ENCODE measurements at places on chromosomes 5 and 9.

GRCh38 chr9:89036891-89037290, 45.6 kb downstream of the S1PR3 start:
- H3K27ac ChIP-seq: no peak overlapping the region
- no peaks in the 10 kb centered on the region for H3K4me1 ChIP-seq
- H3K27me3 ChIP-seq: peaks cover 7% of the 10 kb centered on the region
- DNase-seq: no peak
- H3K4me3 ChIP-seq: no peak overlapping the region
- H3K36me3 ChIP-seq: no peaks in the 10 kb centered on the region

DNA sequence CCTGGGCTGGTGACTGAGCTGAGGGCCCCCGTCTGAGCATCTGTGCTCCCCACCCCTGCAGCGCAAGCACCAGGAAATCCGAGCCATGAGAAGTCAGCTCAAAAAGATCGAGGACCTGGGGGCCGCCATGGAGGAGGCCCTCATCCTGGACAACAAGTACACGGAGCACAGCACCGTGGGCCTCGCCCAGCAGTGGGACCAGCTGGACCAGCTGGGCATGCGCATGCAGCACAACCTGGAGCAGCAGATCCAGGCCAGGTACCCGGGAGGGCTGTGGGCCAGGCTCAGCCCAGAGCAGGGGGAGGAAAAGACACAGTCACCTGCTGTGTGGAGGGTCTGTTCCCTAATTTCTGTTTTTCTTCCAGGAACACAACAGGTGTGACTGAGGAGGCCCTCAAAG, 24.6 kb downstream of the DYNC2I2 start:
- H3K4me1 ChIP-seq: no peaks in the 10 kb centered on the region
- peaks cover 52% of the 10 kb centered on the region for H3K36me3 ChIP-seq
- no peak for DNase-seq
- no peak overlapping the region for H3K4me3 ChIP-seq
- no peak overlapping the region for H3K27ac ChIP-seq

GRCh38 chr9:19497276-19497675, 88.5 kb downstream of the ACER2 start:
- H3K27me3 ChIP-seq: peaks cover 21% of the 10 kb centered on the region
- no peak overlapping the region for H3K27ac ChIP-seq
- H3K4me1 ChIP-seq: peaks cover 10% of the 10 kb centered on the region
- H3K4me3 ChIP-seq: no peak overlapping the region
- DNase-seq: no peak

DNA sequence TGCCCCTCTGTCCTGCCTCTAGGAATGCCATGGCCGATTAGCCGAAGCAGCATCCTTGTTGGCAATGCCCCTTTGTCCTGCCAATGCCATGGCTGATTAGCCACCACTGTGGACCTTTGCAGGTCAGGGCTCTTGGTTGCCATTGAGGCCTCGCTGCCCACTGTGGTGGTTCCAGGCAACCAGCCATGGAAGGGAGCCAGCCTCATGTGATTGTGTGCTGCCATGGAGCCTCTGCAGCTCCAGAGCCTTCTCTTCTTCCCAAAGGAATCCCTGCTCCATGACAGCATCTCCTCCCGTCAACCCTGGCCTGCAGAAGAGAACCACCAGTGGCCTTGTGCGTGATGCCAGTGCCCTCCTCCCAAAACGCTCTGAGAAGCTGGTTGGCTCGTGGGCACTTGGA, 187.0 kb downstream of the CACNA1B start:
- H3K36me3 ChIP-seq: no peaks in the 10 kb centered on the region
- no peak overlapping the region for H3K27ac ChIP-seq
- H3K4me3 ChIP-seq: no peak overlapping the region
- no peaks in the 10 kb centered on the region for H3K4me1 ChIP-seq
- DNase-seq: no peak

- no peaks in the 10 kb centered on the region for H3K4me1 ChIP-seq
- H3K27me3 ChIP-seq: peaks cover 11% of the 10 kb centered on the region
- no peak overlapping the region for H3K4me3 ChIP-seq
- H3K27ac ChIP-seq: no peak overlapping the region
- no peak for DNase-seq
- H3K36me3 ChIP-seq: no peaks in the 10 kb centered on the region
Measured at GRCh38 chr9:115127191-115127817, 9.3 kb upstream of the TNC start.

DNA sequence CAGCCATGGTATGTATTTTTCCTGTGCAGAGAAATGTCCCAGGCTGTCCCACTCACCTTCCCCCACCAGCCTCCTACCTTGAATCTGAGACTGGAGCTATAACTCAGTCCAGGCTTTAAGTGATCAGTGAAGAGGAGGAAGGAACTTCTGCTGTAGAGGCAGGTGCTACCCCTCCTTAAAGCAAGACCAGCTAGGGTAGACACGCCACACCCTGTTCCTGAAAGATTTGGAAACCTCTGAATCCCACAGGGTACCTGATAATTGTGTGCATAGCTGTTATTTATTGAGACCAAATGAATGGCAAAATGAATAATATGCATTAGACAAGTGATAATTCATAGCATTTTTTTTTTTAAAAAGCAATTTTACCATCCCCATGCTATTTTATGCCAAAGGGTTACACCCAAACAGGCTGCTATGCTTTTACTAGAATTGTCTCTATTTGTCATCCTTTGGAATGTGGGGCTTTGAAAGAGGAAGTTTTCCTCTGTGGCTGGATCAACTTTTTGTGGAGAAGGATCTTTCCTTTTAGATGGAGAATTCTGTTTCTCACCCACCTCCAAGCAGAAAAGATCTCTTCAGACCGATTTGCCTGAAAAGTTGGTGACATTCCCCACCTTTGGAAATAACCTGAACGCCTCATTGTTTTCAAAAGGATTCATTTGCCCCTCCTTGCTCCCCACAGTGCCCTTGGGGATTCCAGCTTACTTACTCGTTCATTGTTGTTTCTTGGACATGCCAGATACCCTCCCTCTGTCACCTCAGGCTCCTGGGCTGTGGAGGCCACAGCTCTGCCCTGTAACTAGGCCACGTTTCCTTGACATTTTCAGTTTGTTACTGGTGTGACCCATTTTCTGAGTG, 248.7 kb downstream of the NR3C1 start:
- H3K4me3 ChIP-seq: no peak overlapping the region
- peaks cover 9% of the 10 kb centered on the region for H3K36me3 ChIP-seq
- no peaks in the 10 kb centered on the region for H3K27me3 ChIP-seq
- no peak overlapping the region for H3K27ac ChIP-seq
- H3K4me1 ChIP-seq: no peaks in the 10 kb centered on the region
- DNase-seq: no peak

- H3K36me3 ChIP-seq: peaks cover 15% of the 10 kb centered on the region
- DNase-seq: no peak
- no peak overlapping the region for H3K4me3 ChIP-seq
Measured at GRCh38 chr5:53603009-53603687, 42.7 kb downstream of the NDUFS4 start.

GRCh38 chr9:121765021-121765950, 113.9 kb downstream of the DAB2IP start:
- H3K27ac ChIP-seq: no peak overlapping the region
- no peaks in the 10 kb centered on the region for H3K27me3 ChIP-seq
- H3K4me1 ChIP-seq: no peaks in the 10 kb centered on the region
- DNase-seq: no peak
- no peak overlapping the region for H3K4me3 ChIP-seq
- no peaks in the 10 kb centered on the region for H3K36me3 ChIP-seq

GRCh38 chr5:53327811-53328334, 152.6 kb upstream of the FST start:
- H3K4me1 ChIP-seq: no peaks in the 10 kb centered on the region
- no peak overlapping the region for H3K4me3 ChIP-seq
- no peaks in the 10 kb centered on the region for H3K27me3 ChIP-seq
- H3K27ac ChIP-seq: no peak overlapping the region
- no peaks in the 10 kb centered on the region for H3K36me3 ChIP-seq
- no peak for DNase-seq

DNA sequence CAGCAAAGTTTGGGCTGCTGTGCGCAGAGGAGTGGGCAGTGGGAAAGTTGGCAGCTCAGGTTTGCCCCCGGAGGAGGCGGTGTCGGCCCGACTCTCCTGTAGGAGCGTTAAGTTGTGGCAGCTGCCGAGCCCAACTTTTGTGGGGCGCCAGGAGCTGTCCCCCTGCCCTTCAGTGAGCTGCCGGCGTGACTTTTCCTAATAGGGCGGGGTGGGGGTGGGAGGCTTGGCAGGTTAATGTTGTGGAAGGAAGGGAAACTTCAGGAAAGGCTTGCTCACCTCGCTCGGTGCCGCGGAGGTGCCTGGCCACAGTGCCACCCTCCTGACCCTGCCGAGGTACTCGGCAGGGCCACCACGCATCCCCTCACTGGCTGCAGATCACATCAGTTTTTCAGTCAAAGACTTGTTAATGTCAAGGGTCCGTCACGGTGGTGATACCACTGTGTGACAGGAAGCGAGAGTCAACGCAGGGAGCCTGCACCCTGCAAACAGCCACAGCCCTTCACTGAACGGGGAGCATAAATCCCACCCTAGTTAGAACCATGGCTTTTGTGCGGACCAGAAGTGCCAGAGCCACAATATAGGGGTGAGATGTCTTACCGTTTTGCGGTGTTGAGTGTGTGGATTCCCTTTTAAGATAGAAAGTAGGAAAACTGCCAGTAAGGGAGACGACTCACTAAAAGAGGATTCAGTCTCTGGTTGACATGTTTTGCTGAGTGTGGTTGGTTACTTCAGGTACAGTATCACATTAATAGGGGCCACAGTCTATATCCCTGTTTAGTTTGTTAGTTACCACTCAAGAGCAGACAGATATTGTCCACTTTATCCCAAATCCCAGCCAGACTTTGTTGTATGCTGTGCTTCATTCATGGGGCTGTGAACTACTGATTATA, 796 bp downstream of the LNPEP start:
- peak; percentile 66 for DNase-seq
- peaks cover 37% of the 10 kb centered on the region for H3K36me3 ChIP-seq
- H3K27ac ChIP-seq: peak overlapping the region; percentile 96
- peak overlapping the region; percentile 80 for H3K4me3 ChIP-seq
- H3K27me3 ChIP-seq: no peaks in the 10 kb centered on the region

- DNase-seq: no peak
- no peaks in the 10 kb centered on the region for H3K27me3 ChIP-seq
- no peak overlapping the region for H3K27ac ChIP-seq
- H3K36me3 ChIP-seq: no peaks in the 10 kb centered on the region
Measured at GRCh38 chr5:134444941-134445471, 33.3 kb upstream of the CDKN2AIPNL start.

DNA sequence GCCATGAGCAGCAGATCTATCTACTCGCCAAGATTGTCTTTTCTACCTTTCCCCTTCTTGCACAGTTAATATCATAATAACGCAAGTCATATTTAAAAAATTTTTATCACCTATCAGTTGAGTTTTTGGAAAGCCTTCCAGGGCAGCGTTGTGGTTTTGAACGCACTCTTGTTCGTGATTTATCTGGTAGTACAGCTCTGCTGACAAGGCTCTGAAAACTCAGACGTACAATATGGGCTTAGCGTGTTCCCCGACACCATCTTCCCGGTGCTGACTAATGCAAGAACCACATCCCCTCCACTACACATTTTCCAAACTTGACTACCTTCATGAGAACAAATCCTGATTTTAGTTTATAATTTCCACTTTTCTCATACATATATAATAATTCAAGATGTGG, 1.6 kb upstream of the NFIL3 start:
- H3K27ac ChIP-seq: peak overlapping the region; percentile 91
- DNase-seq: no peak
- H3K36me3 ChIP-seq: peaks cover 28% of the 10 kb centered on the region
- H3K4me1 ChIP-seq: peaks cover 51% of the 10 kb centered on the region

- no peak overlapping the region for H3K4me3 ChIP-seq
- DNase-seq: no peak
- no peaks in the 10 kb centered on the region for H3K27me3 ChIP-seq
Measured at GRCh38 chr5:164052536-164053093, 547.2 kb downstream of the MAT2B start.

DNA sequence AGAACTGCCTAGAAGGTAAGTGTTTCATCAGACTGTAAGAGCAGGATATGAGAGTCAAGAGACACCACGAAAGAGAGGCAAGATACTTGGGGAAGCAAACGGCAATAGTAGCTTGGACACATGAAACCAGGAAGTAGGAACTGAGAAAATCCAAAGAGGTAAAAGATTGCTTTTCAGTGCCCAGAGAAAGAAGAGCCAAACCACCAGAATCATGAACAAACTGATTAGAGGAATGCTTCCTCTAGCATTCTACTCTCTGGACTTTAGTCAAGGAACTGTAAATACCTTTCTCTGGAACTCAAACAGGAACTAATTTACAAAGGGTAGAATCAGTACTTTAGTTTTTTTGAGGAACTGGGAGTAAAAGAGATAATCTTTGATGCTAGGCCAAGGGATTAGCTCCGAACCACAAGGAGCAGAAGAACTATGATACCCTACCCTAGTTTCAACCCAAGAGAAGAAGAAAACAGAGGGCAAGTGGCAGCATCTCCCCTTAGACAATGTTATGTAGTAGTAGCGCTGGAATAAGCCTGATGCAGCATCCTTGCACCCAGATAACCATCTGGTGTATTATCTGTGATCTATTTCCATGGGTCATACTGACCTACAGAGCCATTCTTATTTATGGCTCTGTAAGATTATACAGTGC, 41.3 kb downstream of the EFCAB9 start:
- H3K4me1 ChIP-seq: peaks cover 47% of the 10 kb centered on the region
- H3K36me3 ChIP-seq: peaks cover 40% of the 10 kb centered on the region
- peaks cover 1% of the 10 kb centered on the region for H3K27me3 ChIP-seq
- no peak overlapping the region for H3K27ac ChIP-seq
- DNase-seq: no peak

GRCh38 chr5:50767588-50767987, 101.2 kb downstream of the PARP8 start:
- no peak overlapping the region for H3K27ac ChIP-seq
- no peak overlapping the region for H3K4me3 ChIP-seq
- DNase-seq: no peak
- H3K4me1 ChIP-seq: peaks cover 12% of the 10 kb centered on the region
- peaks cover 65% of the 10 kb centered on the region for H3K36me3 ChIP-seq
